ENCODE measurements at places on chromosomes 6 and 20. TPM values are rescaled to one million over a fixed set of nuclear protein-coding genes. Genes with fewer than 3 reads are reported as not detected.

AGER gene
- 8.6 TPM for total RNA-seq

DNA sequence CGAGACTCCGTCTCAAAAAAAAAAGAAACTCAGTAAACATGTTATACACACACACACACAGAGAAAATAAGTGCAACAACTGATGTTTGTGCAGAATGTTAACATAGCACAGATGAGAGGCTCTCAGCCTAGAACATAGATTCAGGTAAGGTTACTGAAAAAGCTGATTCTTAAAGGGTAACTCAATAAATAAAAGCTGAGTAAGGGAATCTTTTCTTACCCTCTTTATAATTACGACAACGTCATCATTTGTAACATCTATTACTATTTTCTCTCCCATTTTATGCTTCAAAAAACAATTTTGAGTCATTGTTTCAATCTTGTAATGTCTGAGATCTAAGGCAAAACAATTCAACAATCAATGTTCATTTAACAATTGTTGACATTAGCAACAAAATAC is 644.8 kb downstream of the RFPL4B start:
- DNase-seq, result no peak

DNA sequence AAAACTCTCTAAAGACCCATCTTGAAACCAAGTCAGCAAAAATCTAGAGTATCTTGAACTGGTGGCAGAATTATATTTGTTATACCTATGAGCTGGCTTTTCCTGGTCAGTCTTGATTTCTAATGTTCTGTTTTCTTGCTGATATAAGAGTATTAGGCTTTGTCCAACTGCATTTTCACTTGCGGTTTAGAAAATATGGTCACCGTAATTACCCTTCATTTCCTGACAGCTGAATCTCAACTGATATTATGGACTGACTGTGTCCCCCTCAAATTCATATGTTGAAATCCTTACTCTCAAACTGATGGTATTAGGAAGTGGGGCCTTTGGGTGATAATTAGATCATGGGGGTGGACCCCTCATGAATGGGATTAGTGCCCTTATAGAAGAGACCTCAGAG is 72.1 kb downstream of the TXLNB start:
- no peak for DNase-seq

DNA sequence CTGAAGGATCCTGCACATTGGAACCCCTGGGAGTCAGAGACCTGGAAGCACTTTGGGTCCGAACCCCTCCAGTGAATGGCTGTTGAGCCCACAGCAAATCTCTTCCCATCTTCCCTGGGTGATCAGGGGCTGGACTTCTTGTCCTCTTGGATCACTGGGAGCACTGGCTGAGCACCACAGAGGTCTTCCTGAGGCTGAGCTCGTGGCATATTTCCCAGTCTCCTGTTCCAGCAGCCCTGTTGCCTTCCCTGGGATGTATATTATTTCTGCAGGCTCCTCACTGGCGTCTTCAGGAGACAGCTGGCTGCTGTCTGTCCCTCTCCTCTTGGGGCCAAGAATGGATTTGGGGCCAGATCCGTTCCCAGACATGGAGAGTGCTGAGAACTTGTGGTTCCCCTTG is 43.4 kb downstream of the PTK7 start:
- no peak for DNase-seq

DPPA5 gene
- total RNA-seq, result 0.94 TPM

GRCh38 chr20:25485872-25486271 is 78.4 kb downstream of the GINS1 start:
- no peak for DNase-seq

DNA sequence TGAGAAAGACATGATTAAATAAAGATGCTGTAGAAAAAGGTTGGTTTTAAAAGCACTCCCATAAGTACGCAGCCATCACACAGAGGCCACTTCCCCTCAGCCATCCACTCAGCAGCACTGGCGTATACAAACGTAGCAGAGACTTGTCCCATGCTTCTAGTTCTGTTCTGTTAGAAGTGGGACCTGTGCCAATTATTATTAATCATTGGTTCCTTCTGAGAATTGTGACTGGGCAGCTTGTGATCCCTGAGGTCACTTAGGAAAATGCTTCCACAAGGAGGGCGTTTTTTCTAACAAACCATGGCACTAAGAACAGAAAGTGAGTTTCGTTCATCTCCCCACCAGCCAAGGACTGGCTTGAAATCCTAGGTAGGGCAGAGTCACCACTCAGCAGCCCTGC is 53.9 kb downstream of the FAM120B start:
- DNase-seq, result no peak

SALL4 gene
- 23.5 TPM for total RNA-seq

PBOV1 gene
- total RNA-seq, result not detected

GRCh38 chr20:34179637-34180360 is 61.4 kb upstream of the ASIP start:
- DNase-seq, result no peak

DNA sequence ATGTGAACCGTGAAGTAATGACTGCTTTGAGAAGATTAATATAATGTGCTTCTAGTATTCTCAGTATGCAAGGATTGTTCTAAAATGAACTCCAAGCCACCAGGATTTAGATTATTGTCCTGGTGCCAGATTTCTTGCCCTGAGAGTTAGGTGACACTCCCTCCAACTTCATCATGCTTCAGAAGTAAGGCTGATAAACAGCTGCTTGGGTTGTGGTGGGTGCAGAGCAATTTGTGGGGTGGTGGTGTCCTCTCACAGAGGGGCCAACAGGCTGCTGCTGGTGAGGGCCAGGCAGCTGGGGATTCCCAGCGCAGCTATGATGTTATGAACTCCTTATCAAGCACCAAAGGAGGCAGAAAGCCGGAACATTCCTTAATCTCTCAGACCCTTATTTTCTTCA is 114.6 kb downstream of the MCHR2 start:
- DNase-seq, result no peak

DNA sequence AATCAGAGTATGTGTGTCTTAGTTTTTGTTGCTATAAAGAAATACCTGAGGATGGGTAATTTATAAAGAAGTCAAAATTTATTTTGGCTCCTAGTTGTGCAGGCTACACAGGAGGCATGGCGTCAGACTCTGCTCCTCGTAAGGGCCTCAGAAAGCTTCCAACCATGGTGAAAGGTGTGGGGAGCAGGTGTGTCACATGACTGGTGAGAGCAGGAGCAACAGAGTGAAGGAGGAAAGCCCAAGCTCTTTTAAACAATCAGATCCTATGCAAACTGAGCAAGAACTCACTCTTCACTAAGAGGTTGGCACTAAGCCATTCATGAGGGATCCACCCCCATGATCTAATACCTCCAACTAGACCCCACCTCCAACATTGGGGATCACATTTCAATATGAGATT is 1524.3 kb downstream of the HACE1 start:
- no peak for DNase-seq

DNA sequence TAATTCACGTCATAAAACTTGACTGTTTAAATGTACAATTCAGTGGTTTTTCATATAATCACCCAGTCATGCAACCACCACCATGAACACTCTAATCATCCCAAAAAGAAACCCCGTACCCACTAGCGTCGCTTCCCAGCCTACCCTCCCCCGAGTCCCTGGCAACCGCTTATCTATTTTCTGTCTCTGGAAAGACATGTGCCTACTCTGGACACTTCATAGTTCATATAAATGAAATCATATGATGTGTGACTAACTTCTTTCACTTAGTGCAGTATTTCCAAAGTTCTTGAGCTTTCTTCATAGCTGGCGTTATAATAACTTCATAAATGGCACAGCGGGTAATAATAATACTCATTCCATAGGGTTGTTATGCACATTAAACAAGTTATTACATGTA is 215.2 kb downstream of the MYLK4 start:
- DNase-seq, result no peak

CTCFL gene
- total RNA-seq, result 24.8 TPM

GMPR gene
- 164 TPM for total RNA-seq

- DNase-seq, result no peak
Measured at GRCh38 chr6:169943241-169944060, 192.0 kb downstream of the ERMARD start.

DNA sequence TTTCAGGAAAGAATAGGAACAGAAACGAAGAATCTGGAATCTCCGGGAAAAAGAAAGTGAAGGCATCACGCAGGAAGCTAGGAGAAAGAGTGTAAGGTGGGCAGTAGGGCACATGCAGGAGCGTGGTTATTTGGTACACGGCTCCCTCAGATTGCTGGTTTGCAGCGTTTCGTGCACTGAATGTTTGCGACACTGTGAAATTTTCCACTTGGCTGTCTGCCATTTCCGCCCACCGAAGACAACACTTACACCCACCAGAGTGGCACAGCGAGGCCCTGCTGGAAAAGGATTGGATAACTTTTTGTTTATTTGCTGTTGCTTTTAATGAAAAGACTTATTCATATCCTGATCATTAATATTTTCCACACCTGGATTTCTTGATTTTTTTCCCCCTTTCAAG is 248.3 kb downstream of the GMPR start:
- no peak for DNase-seq

DNA sequence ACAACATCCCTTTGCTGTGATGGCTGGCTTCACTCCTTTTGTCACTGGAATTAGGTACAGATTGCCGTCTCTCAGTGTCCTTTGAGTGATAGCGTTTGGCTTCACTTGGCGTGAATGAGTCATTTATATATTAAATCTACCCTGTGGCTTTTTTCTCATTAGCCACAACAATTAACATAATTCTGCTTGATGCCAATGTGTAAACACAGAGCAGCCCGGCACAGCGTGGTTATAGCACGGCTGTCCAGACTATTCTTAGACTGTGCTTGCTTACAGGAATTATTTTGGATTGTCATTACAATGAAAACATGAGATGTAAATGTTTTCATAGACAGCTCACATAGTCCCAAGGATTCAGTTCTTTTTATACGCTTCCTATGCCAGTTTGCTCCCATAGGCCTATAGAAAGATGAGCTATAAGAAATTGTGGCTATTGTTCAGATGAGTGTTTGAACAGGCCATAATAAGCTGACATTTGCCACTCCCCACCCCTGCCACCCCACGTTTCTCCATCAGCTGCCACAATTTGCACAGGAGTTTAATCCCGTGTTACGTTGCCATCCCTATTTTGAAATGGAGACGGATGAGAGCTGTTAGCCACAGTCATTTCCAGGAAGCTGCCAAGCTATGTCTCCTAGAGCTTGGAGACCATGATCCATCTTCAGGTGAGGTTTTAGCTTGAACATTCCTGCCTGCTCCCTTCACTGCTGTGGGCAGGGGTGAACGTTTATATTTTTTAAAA is 65.9 kb downstream of the PPP1R14C start:
- DNase-seq, result no peak

RGS17 gene
- total RNA-seq, result 3.1 TPM

DNA sequence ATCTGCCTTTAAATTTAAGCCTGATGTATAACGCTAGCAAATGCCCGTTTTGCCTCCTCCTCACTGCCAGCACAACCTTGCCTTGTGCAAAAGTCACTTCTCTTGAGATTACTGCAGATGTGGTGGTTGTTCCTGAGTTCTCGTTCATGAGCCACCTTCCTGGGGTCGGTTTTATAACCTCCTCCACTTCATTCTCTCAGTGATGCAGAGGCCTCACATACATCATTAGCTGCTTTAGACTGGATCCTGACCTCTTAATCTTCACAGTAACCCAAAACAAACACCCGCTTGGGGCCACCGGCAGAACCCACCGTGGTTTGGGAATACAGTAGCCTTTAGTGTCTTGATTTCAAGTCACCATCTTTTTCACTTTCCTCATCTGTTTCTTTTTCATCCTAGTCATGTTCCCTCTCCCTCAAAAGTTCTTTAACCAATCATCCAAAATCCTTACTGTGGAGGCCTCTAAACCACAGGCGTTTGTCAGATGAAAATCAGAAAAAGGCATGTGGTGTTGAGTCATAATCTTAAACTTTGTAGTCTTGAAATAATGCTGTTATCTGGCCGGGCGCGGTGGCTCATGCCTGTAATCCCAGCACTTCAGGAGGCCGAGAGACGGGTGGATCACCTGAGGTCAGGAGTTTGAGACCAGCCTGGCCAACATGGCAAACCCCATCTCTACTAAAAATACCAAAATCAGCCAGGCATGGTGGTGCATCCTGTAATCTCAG is 430.3 kb upstream of the SOX4 start:
- DNase-seq, result no peak

DNA sequence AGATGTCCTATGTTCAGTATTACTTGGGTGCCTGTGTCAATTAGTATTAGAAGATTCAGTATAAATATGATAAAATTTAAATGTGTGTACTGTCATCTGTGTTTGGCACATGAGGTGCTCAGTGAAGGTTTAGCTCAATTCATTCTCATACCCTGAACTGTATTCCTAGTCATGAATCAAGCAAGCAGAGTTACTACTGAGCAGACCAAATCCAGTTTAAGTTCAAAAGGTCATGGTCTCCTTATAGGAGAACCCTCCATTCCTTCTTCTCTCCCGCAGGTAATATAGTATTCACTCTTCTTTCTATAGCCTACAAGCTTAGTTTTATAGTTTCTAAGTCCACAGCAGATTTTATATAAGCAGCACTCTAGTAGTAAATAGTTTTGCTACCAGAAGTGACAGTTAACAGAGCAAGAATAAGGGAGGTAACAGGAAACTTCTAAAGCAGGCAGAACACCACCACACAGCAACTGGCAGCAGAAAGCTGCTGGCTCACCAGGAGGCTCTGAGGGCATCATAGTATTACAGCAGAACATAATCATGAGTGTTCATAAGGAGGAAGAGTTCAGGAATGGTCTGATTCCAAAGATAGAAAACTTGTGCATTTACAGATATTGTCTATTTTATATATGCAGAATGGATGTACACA is 133.2 kb downstream of the SLC16A10 start:
- no peak for DNase-seq

DNA sequence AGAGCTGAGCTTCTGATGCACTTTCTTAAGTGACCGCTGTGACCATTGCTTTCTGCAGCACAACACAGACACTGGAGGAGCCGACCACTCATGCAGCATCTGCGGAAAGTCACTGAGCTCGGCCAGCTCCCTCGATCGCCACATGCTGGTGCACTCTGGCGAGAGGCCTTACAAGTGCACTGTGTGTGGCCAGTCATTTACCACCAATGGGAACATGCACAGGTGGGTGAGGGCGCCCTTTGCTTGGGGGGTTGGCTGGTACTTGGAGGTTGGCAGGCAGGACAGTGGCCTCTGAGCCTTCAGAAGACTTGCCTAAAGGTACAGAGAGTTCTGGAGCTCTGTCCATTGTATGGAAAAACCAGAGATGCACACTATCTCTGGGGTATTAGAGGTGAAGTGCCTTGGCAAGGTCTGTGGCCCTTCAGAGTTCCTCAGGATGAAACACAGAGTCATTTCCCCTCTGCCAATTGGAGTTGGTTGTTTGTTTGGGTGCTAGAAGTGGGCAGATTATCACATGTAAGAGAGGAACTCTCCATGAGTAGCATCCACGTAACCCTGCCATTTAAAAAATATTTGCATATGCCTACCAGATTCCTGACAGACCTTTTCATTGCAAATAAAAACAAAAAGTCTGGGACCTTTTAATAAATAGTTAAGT is 81.5 kb downstream of the RREB1 start:
- DNase-seq, result no peak

ADGRB3 gene
- 4.3 TPM for total RNA-seq

DNA sequence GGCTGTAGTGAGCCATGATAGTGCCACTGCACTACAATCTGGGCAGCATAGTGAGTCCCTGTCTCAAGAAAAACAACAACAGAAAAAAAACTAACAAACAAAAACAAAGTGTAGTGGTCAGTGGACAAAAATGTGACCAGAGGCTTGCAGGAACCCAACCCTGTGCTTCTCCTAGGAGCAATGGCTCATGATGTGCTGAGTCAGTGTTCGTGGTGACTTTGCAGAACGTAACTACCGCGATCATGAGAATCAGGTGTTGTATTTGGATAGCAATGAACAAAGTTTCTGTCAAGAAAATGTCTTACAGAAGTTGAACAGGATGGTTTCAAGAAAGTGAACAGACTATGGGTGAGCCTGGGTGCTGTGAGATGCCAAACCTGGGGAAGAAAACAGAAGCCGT is 18.5 kb upstream of the FOXC1 start:
- no peak for DNase-seq

CDSN gene
- total RNA-seq, result 0.06 TPM

LRRC73 gene
- 29.3 TPM for total RNA-seq

KCNQ5 gene
- 1.1 TPM for total RNA-seq
